CD8-positive, alpha-beta memory T cell (primary cell): ENCODE measurements at places on chromosomes 3 and 15. TPM values are rescaled to one million over a fixed set of nuclear protein-coding genes. Genes with fewer than 3 reads are reported as not detected.

DNA sequence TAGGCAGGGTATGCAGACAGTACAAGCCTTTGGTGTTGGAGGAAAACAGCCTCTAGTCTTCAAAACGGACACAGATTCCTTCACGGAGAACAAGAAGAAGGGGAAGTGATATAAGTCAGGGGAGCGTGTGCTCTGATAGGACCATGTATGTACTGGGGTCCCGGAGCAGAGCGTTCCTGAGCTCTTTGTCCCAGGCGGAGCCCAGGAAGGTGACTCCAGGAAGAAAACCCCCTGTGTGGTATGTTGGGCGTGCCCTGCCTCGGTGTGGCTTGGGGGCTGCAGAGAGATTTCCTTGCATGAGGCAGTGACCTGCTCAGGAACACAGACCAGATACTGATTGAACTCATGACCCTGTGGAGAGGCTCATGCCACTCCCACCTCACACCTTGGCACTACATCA lies 21.7 kb downstream of the MELTF start:
- DNase-seq = no peak

Gene IGDCC3
- total RNA-seq = not detected

Gene CTXND1
- total RNA-seq = not detected

- no peak for DNase-seq
These were observed 27.9 kb downstream of the C3orf18 start for GRCh38 chr3:50539356-50540286.

Gene KNL1
- 19.2 TPM for total RNA-seq

DNA sequence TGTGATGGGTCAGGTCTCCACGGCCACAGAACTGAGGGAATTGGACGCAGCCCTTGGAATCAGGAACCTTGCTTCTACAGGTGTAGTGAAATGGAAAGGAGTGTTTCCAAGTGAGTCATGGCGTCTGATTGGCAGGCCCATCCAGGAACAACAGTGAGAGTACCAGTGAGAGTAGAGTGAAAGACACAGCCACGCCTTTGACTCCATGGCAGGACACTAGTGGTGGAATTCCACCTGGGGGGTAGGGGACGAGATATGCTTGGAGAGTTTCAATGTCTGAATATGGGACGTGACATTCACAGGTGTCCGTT lies 3.0 kb upstream of the SLC28A1 start:
- no peak for DNase-seq

Gene GADL1
- total RNA-seq = not detected

DNA sequence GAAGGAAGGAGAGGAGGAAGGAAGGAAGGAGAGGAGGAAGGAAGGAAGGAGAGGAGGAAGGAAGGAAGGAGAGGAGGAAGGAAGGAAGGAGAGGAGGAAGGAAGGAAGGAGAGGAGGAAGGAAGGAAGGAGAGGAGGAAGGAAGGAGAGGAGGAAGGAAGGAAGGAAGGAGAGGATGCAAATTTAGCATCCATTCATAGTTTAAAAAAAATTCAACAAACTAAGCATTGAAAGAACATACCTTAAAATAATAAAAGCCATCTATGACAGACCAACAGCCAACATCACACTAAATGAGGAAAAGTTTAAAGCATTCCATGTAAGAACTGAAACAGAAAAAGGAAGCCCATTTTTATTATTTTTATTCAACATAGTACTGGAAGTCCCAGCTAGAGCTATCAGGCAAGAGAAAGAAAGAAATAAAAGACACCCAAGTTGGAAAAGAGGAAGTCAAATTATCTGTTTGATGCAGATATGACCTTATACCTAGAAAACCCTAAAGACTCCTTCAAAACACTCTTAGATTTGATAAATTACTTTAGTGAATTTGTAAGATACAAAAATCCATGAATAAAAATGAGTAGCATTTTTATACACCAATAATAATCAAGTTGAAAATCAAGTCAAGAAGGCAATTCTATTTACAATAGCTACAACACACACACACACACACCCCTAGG lies 52.2 kb upstream of the FXR1 start:
- DNase-seq = no peak

DNA sequence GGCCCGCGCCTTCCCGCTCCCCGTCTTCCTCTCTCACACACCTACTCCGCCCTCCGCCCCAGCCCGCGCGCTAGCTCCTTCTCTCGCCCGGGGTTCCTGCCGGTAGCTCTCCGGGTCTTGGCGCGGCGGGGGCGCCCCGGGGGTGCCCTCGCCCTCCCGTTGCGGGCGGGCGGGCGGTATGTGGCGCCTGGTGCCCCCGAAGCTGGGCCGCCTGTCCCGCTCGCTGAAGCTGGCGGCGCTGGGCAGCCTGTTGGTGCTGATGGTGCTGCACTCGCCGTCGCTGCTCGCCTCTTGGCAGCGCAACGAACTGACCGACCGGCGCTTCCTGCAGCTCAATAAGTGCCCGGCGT lies 507 bp downstream of the DIPK2A start:
- DNase-seq = no peak

DNA sequence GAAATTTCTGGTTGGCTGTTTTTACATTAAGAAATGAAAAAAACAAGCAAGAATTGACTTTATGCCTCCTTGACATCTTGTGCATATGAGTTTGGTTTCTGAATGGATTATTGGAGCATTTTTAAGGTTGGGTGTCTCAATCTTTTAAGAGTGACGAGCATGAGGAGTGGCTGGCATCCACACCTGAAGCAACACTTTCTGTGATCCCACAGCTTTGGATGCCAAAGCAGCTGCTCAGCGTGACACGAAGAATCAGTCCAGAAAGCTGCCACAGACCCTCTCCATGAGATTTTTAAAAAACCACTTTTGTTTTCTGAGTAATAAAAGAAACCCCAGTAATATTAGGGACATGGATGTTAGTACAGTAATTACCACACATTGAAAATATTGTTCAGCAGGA lies 154.5 kb downstream of the KLF13 start:
- no peak for DNase-seq

Gene TJP1
- not detected for total RNA-seq

GRCh38 chr15:101056366-101057334 lies 137.5 kb downstream of the LRRK1 start:
- no peak for DNase-seq

Gene BFSP2
- total RNA-seq = not detected

DNA sequence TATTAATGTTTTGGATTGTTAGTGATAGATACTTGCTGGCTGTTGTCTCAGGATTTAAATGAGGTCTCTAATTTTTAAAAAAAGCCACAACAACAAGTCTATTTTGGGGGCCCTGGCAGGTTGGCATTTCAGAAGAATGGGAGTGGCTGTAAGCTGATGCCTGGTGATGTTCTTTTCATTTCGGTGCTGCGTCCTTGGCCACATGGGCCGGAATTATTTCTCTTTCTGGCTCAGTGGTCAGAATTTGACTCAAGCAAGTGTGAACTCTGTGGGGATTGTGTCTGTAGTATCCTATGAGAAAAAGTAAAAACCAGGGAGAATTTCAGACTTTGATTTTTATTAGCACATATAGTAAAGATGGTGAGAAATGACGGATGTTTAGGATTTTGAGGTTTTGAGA lies 203.0 kb downstream of the AKAP13 start:
- DNase-seq = no peak

- no peak for DNase-seq
These were observed 11.3 kb upstream of the OXSR1 start for GRCh38 chr3:38154033-38154494.

DNA sequence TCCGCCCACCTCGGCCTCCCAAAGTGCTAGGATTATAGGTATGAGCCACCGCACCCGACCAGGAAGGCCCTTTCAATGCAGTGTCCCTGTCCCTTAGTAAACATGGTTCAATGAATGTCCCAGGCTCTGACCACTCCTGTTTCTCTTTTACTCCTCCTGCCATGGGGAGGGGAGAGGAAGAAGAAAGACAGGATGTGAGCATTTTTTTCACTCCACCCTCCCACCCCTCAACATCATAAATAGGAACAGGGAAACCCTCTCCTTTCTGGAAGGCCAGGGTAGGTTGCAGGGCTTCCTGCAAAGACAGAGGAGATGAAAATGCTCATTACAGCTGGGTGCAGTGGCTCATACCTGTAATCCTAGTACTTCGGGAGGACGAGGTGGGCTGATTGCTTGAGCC lies 7.5 kb upstream of the TATDN2 start:
- DNase-seq = no peak

- no peak for DNase-seq
These were observed 63.8 kb upstream of the TFRC start for GRCh38 chr3:196145468-196146262.

GRCh38 chr3:37163262-37164015 lies 10.9 kb downstream of the LRRFIP2 start:
- DNase-seq = no peak

GRCh38 chr15:63296195-63296594 lies 18.8 kb downstream of the APH1B start:
- peak; percentile 7 for DNase-seq

- DNase-seq = no peak
These were observed 432.1 kb upstream of the MDFIC2 start for GRCh38 chr3:70744536-70744935.

DNA sequence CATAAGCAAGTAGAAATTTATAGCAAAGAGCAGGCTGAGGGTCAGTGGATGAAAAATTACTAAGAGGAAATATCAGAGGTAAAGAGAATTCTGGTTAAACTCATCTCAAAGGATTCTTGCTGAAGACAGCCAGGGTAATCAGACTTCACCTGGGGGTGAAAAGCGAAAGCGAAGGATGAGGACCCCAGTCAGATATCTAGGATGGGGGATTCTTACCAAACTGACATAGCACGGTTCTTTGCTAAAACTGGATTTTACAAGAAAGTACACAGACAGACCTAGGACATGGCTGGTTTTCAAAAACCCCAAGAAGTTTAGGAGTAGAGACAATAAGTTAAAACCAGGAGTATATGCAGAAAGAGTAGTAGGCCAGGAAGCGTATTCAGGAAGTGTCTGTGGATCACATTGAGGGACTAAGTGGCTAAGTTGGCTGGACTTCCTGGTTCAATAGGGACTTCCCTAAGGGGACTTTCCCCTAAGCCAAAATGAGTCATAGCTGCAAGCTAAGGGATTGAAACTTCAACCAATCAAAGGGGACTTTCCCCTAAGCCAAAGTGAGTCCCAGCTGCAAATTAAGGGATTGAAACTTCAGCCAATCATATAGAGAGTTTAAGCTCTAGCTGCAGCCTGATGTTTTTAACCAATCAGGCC lies 2.4 kb upstream of the CFAP91 start:
- DNase-seq = peak; percentile 42

- DNase-seq = no peak
These were observed 19.8 kb upstream of the GYG1 start for GRCh38 chr3:148971401-148972163.

- DNase-seq = no peak
These were observed 83.3 kb downstream of the TMEM108 start for GRCh38 chr3:133121450-133121849.

Gene ASTE1
- total RNA-seq = 13.7 TPM

Gene DUOXA2
- total RNA-seq = not detected

Gene TMCO5A
- total RNA-seq = not detected

DNA sequence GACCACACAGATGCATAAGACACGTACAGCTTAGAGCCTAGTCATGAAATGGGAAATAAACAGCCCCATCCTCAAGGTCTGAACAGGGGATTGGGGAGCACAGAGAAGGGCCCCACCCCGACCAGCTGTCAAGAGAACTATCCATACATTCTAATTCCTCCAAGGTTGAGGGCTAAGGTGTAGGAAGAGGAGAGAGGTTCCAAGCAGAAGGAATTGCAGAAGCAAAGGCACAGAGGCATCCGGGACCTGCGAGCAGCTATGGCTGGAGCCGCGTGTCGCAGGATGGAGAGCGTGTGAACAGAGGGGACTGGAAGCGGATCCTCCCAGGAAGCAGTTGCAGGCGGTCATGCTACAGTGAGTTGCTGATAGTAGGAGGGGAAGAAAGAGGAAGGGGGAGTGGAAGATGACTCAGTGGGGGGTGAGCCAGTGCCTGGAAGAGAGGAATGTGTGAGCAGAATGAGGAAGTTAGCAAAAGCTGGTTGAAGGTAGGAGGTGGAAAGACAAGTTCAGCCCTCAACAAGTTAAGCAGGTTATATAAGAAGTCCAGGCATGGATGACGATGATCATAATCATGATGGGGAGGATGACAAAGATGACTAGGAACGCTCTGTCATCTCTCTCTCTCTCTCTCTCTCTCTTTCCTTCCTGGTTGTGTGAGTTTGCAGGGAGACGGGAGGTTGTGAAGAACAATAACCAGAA lies 89.7 kb downstream of the LIPC start:
- DNase-seq = no peak

Gene PLSCR5
- not detected for total RNA-seq

DNA sequence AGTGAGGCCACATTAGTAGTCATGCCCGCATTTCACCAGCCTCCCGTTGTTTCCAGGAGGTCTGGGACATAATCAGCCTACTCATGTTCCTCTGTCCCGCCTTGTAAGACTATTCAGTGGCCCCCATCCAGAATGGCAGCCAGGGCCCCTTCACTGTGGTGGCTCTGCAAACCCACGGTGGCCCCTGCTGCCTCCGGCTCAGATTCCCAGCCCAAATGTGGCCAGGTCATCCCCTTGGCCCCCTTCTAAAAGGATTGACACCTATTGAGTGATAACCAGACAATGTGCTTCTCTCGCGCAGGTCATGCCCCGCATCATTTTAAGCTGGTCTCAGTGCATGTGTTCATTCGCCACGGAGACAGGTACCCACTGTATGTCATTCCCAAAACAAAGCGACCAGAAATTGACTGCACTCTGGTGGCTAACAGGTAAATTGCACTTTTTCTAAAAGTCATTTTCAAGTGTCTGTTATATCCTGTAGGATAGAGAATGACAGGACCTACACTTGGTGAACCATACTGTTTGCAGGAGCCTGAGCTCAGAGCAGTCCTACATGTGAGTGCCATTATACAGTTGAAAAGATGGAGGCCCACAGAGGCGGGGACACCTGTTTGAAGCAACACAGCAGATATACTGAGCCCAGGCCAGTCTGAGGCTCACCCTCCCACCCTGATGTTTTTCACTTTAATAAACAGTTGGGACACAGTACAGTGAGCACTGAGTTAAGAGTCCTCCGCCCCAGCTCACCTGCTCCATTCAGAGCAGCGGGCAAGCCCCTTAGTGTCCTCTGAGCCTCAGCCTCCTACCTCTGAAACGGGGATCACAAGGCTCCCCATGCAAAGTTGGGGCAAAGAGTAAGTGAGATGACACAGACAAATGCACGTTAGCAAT lies 47.7 kb downstream of the PXYLP1 start:
- peak; percentile 39 for DNase-seq

Gene C3orf49
- total RNA-seq = not detected
